ENCODE measurements at places on chromosomes 4 and X.

- DNase-seq: no peak
Measured at GRCh38 chr4:87531621-87532020, 2.4 kb upstream of the SPARCL1 start.

DNA sequence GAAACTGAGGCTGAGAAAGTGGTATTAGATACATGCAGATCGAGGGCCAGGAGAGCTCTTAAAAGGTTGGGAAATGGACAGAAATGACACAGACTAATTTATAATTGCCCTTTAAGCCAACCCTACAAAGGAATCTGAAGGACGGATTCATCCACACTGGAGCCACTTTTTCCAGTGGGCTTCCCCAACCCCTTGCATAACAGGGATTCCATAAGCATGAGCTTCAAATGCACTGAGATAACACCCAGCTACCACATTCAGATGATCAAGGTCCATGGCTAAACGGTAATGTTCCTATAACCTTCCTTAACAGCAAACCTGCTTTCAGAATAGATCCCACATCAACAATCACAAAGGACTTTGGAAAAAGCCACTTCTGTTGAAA is 34.2 kb downstream of the PLAC1 start:
- DNase-seq: no peak

- DNase-seq: no peak
Measured at GRCh38 chrX:148632444-148632843, 132.0 kb downstream of the AFF2 start.

DNA sequence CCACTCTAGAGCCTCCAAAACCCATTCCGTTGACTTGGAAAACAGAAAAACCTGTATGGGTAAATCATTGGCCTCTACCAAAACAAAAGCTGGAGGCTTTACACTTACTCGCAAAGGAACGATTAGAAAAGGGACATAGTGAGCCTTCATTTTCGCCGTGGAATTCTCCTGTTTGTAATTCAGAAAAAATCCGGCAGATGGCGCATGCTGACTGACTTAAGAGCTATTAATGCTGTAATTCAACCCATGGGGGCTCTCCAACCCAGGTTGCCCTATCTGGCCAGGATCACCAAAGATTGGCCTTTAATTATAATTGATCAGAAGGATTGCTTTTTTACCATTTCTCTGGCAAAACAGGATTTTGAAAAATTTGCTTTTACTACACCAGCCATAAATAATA is 60.8 kb downstream of the ZNF732 start:
- peak; percentile 6 for DNase-seq

DNA sequence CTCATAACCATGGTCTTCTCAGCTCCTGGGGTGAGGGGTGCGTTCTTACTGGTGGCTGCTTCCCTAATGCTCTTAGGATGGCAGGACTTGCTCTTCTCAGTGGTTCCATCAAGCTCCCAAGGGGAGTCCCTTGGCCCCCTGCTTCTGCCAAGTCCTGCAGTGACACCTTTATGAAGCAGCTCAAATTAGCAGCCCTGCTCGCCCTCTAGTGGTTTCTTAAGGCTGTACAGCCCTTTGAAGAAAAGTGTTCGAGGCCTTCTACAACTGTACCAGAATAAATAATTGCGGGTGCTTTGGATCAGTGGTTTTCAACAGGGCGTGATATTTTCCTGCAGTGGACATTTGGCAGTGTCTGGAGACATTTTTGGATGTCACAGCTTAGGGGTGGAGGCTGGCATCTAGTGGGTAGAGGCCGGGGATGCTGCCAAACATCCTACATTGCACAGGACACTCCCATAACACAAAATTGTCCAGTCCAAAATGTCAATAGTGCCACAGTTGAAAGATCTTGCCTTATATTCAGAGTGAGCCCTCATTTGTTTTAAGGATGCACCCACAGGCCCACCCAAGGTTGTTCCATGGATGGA is 204.7 kb upstream of the S100G start:
- no peak for DNase-seq

DNA sequence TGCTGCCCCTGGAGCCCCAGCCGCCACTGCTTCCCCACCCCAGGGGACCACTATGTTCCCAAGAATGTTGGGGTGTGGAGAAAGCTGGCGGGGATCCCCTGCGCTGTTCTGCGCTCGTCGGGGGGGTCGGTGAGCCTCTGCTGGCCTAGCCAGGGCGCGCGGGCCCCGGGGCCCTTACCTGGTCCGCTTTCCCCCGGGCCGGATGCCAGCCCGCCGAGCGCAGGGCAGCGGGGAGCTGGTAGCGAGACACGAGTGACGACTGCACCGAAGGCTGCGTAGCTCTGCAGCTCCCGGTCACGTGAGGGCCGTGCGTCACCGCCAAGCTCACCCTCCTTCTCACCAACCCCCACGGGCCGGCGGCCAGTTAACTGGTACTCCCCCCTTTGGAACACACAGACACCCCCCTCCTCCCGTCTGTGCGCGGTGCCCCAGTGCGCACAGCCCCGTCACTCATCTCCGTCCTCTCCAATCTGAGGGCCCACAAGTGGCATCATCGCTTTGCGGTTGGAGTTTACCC is at the start of gene BEX1:
Gene BEX1 (minus strand): TSS at position 254 of the 517 bp plus-strand sequence. CDS start 897 bp downstream, outside the sequence.
- no peak for DNase-seq

GRCh38 chrX:118825227-118825626 is 1.6 kb downstream of the ZCCHC12 start:
- DNase-seq: no peak

- DNase-seq: no peak
Measured at GRCh38 chr4:20621476-20621875, 78.8 kb upstream of the PACRGL start.

DNA sequence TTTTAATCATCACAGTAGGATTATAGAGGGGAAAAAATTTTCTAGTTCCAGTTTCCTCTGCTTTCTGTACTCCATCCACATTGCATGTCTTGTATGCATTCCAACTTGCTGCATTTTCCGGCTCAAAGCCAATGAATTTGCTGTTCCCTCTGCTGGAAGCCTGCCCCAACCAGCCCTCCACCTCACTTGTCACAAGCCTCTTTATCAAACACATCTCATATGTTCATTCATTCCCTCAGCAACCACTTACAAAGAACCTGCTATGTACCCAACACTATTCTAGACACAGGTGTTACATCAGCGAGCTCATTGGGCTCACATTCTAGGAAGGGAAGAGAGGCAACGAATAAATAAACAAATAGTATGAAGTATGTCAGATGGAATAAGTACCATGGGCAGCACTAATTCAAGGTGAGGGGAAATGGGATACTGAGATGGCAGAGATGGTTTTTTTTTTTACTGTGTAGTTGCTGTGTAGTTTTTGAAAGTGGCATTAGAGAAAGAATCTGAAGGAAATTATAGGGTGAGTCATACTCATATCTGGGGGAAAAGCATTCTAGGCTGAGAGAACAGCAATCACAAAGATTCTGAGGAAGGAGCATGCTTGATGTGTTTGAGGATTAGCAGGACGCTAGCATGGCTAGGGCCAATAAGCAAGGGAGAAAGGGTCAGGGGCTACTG is 332.5 kb downstream of the PDGFC start:
- no peak for DNase-seq

DNA sequence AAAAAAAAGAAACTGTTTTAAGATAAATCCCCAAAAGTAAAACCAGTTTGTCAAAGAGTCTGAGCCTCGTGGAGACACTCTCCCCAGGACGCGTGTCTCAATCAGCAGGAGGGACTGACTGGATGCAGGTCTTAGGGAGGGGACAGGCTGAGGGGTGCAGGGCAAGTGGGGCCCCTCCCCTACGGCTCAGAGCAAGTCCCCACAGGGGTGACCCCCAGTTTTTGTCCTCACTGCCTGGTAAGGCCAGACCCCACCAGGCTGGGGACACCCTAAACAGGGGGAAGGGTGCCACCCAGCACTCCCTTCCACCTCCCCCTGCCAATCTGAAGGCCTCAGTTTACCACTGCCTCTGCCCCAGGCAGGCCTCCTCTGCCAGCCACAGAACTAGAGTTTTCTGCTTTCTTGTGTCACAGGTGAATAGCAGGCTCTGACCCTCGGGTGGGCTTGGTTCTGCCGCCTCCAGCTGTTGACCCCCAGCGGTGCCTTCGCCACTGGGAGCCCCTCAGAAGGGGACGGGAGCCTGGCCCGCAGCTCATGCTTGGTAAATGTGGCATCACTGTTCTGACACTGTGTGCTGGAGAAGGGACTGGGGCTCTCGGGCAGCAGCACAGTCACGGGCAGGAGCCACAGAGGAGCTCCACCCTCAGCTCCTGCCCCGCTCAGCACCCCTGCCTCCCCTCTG is 69.8 kb upstream of the MXD4 start:
- DNase-seq: no peak

GRCh38 chrX:31181377-31182000 is 109.6 kb upstream of the FTHL17 start:
- no peak for DNase-seq

- no peak for DNase-seq
Measured at GRCh38 chr4:165207016-165207430, 338 bp upstream of the KLHL2 start.

- DNase-seq: no peak
Measured at GRCh38 chr4:90120037-90120436, 7.2 kb upstream of the CCSER1 start.

- DNase-seq: no peak
Measured at GRCh38 chrX:12007881-12008280, 130.4 kb upstream of the FRMPD4 start.

GRCh38 chr4:13455411-13455810 is 28.7 kb downstream of the RAB28 start:
- DNase-seq: no peak

DNA sequence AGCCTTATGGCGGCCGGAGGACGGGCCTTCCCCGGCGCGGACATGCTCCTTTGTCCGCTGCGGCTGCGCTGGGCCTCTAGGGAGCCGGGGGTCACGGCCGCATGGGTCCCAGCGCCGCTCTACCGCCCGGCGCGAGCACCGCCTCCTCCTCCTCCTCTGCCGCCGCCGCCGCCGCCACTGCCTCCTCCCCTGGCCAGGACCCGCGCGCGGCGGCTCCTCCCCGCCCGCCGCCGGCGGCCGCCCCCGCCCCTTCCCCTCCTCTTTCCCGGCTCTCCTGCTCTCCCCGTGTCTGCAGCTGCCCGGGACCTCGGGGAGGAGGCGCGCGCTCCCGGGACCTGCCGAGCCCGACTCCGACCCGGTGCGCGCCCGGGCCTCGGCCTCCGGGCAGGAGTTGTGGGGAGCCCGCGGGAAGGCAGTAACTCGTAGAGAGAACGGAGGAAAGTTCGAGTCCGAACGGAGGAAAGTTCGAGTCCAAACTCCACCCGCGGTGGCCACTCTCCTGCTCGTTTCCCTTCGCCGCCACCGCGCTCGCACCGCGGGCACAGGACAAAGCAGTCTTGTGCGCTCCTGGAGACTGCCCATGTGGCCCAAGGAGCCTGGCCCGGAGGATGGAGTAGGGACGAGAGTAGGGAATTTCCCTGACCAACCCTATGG is at the start of gene ADGRA3:
Gene ADGRA3 (minus strand): TSS at position 179 of the 654 bp plus-strand sequence. CDS start 282 bp downstream, outside the sequence.
- peak; percentile 17 for DNase-seq

DNA sequence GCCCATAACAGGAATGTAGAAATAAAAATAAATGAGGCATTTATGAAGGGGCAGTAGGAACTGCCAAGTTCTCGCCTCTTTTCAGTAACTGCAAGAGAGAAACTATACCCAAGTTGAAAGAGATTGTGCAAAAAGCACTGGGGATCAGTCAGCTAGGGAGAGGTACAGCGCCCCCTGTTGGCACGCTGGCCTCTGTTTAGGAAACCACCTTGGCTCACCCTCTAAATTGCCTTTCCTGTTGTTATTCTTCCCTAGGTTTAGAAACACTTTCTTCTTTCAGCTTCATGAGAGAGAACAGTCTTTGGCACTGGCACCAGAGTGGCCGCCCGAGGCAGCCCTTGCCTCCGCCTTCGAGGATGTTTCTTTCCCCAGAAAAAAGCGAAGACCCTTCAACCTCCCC is 348.5 kb downstream of the MID1IP1 start:
- DNase-seq: no peak

- no peak for DNase-seq
Measured at GRCh38 chr4:71833232-71833900, 49.5 kb upstream of the GC start.

GRCh38 chr4:87306056-87306455 is 16.6 kb downstream of the HSD17B13 start:
- no peak for DNase-seq

DNA sequence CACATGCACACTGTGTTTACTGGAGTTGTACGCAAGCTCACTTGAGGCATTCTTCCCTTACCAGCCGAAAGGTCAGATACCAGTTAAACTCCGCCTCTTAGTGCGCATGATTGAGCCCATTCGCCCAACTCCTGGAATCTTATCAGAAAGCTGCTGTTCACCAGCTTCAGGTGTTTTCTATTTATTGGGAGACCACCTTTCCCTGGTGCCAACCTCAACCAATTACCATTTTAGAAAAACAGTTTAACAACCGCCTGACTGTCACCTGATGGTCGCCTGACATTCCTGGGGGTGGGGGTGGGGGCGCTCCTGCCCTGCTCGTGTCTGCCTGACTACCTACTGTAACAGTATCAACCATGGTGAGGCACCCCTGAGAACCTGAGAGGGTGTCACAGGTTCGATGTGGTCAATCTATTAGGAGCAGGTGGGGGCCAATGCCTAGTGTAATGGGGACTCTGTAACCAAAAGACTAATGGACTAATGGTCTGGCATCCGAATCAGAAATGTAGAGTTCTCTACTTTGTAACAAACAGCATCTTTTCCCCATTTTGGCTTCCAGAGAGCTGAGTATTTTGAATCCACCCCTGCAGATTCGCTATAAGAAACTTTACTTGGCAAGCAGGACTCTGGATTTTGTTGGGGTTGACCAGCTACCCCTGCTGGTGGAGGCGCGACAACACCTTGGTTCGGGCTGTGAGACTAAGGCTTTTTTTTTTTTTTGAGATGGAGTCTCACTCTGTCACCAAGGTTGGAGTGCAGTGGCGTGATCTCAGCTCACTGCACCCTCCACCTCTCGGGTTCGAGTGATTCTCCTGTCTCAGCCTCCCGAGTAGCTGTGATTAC is 58.2 kb upstream of the ZNF157 start:
- DNase-seq: peak; percentile 1

- DNase-seq: no peak
Measured at GRCh38 chr4:71389149-71389827, 50.5 kb downstream of the SLC4A4 start.

GRCh38 chr4:145440292-145441007 is 41.2 kb upstream of the SMAD1 start:
- DNase-seq: no peak

DNA sequence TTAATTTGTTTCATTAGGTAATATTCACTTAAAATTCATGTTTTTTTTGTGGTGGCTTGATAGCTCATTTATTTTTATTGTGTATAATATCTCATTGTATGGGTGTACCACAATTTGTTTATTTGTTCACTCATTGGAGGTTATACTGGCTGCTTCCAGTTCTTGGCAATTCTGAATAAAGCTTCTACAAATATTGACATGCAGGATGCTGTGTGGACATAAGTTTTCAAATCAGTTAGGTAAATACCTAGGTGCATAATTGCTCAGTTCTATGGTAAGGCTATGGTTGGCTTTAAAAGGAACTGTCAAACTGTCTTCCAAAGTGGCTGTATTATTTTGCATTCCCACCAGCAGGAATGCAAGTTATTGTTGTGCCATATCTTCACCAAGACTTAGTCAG is 504.5 kb upstream of the GALNTL6 start:
- no peak for DNase-seq

GRCh38 chr4:187227907-187228704 is 504.4 kb upstream of the FAT1 start:
- DNase-seq: no peak

GRCh38 chr4:61553557-61554125 is 353.5 kb downstream of the ADGRL3 start:
- DNase-seq: no peak

Measured in stimulated activated CD4-positive, alpha-beta T cell treated with anti-CD3 and anti-CD28 coated beads, Interleukin-1b, Interleukin-23, amount 100 ng/mL, for 1 hour (primary cell).